ENCODE measurements at places on chromosomes 11 and 22. TPM values are rescaled to one million over a fixed set of nuclear protein-coding genes. Genes with fewer than 3 reads are reported as not detected.

SHANK2 gene
- 5.1 TPM for polyA plus RNA-seq

SLC22A12 gene
- not detected for polyA plus RNA-seq

IFTAP gene
- 23.2 TPM for polyA plus RNA-seq

FOLH1 gene
- polyA plus RNA-seq, result 329 TPM

DNA sequence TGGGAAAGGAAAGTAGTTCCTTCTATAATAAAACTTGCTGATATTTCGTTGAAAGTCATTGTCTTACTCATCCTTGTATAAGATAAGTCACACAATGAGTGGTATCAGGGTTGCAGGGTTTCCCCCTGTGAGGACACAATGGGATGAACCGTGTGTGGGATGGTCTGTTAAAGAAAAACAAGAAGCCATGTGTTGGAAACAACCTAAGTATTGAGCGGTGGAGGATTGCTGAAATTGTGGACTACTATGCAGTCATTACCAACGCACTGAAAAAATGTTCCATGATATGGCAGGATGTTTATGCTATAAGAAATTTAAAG lies 28.6 kb downstream of the PTPRJ start:
- no peak for DNase-seq

- no peak for DNase-seq
Observed at GRCh38 chr11:125956391-125957134, 10.7 kb downstream of the VSIG10L2 start.

- no peak for DNase-seq
Observed at GRCh38 chr11:32891657-32892354, 805 bp upstream of the QSER1 start.

- DNase-seq, result no peak
Observed at GRCh38 chr11:13720940-13721339, 52.5 kb downstream of the FAR1 start.

DNA sequence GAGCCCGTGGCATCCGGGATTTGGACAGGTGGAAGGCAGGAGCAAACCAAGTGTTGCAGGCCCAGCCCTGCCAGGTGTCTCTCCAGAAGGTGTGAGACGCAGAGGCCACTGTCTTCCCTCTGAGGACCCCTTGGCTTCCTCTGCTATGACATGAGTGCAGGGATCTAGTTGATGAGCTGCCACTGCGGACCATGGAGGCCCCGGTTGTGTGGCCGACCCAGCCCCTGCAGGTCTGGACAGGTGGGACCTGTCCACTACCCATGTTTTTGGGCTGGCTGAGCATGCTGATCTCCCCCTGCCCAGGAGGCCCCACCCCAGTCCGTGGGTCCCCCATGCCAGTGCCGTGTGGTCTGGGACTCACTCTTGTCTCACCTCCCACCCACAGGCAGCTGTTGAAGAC lies 22.9 kb downstream of the PRR5 start:
- DNase-seq, result no peak

GRCh38 chr11:65297026-65297672 lies 17.5 kb upstream of the CDC42EP2 start:
- DNase-seq, result no peak
